Fibroblast of upper back skin (primary cell): ENCODE measurements at places on chromosomes 1 and 21.

GRCh38 chr1:245197121-245197520, 42.3 kb downstream of the KIF26B start:
- DNase-seq, result no peak

GRCh38 chr1:9600861-9601834, 12.4 kb downstream of the TMEM201 start:
- no peak for DNase-seq

GRCh38 chr1:204316164-204316563, 43.6 kb downstream of the PLEKHA6 start:
- no peak for DNase-seq

GRCh38 chr1:113538225-113538624, 147.9 kb downstream of the MAGI3 start:
- no peak for DNase-seq

DNA sequence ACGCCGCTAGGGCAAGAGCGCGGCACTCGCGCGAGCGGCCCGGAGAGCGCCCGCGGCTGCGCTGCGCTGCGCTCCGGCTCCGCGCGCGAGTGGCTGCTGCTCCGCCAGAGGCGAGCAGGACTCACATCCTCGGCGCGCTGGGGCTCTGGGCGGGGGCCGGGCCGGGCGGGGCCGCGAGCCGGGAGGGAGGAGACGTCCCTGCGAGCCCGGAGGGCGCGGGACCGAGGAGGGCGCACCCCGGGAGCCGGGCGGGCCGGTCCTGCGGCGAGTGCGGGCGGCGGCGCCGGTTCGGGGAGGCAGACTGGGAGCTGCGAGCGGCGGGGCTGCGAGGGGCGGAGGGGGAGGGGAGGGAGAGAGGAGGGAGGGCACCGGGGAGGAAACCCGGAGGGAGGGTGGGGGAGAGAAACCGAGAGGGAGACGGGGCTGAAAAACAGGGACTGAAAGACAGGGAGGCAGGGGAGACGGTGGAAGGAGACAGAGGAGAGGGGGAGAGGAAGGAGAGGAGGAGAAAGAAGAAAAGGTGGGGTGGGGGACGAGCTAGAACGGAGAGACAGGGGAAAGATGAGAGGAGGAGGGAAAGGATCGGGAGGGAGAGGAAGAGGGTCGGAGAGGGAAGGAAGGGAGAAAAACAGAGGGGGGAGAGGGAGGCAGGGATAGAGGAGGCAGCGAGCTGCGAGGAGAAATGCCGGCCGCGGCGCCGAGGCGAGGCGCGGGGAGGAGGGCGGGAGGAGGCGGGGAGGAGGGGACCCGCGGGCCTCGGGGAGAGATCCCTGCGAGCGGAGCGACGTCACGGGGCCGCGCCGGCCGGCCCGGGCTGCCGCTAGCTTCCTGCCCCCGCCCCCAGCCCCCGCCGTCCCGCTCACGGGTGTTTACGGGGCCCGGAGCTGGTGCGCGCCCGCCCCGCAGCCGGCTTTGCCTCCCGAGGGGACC, at the start of gene CAMK2N1:
Gene CAMK2N1 (minus strand): TSS at position 684 of the 930 bp plus-strand sequence. CDS start 831 bp downstream, outside the sequence.
- peak; percentile 43 for DNase-seq
